Upper lobe of right lung (tissue), 1 donor: ENCODE measurements at places on chromosomes 3 and 15.

GRCh38 chr3:29708884-29709283 lies 428.0 kb downstream of the RBMS3 start:
- DNase-seq, result no peak

DNA sequence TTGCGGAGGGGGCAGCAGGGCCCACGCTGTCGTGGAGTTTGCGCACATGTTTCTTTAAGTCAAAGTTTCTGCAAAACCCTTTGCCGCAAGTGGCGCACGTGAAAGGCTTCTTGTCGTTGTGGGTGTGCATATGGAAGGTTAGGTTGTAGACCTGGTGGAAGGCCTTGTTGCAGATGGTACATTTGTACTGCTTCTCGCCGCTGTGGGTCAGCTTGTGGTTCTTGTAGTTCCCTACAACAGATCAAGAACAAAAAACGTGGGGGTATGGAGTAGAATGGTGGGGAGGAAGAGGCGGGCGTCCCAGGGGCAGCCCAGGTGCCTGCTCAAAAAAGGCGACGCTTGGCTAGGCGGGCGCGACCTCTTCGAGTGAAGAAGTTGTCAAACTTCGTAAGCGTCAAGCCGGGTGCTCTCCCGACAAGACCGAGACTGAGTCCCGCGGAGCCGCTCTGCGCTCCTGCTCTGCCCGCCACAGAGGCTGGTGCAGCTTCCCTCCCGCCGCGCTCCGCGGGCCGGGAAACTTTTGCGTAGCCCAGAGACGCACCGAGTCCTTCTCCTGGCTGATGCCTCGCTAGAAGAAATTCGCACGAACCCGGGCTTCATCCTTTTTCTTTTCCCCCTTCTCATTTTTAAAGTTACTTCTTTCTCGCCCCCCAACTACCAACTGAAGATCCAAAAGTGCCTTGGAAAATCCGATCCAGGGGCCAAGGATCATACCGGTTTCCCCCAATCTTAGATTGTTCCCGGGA lies 3.1 kb downstream of the FEZF2 start:
- DNase-seq, result no peak

- peak; percentile 84 for DNase-seq
These were observed 24.0 kb downstream of the PLA2G4B start for GRCh38 chr15:41862515-41863116.

DNA sequence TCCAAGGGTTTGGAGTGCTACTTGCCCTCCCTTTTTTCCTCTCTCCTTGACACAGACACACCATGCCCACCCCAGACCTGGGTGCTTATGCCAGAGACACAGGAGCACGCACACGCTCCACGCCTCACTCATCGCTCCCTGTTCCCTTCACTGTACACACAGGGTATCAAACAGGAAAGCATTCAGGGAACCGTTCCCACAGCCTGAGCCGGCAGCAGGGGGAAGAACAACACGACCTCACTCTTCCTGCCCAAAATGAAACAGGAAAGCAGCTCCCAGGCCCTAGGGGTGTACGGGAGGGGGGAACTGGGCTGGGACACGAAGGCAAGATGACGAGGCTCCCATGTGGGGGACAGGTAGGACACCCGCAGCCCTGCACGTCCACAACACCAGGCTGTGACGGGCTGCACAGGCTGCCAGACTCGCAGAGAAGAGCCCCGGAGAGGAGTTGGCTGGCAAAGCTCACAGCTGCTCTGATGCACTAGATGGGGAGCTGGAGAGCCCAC lies 11.2 kb downstream of the DLL4 start:
- DNase-seq, result no peak

- DNase-seq, result no peak
These were observed 114.5 kb downstream of the MEGF11 start for GRCh38 chr15:66138892-66139590.

- no peak for DNase-seq
These were observed 33.0 kb upstream of the DENND4A start for GRCh38 chr15:65824941-65825544.

DNA sequence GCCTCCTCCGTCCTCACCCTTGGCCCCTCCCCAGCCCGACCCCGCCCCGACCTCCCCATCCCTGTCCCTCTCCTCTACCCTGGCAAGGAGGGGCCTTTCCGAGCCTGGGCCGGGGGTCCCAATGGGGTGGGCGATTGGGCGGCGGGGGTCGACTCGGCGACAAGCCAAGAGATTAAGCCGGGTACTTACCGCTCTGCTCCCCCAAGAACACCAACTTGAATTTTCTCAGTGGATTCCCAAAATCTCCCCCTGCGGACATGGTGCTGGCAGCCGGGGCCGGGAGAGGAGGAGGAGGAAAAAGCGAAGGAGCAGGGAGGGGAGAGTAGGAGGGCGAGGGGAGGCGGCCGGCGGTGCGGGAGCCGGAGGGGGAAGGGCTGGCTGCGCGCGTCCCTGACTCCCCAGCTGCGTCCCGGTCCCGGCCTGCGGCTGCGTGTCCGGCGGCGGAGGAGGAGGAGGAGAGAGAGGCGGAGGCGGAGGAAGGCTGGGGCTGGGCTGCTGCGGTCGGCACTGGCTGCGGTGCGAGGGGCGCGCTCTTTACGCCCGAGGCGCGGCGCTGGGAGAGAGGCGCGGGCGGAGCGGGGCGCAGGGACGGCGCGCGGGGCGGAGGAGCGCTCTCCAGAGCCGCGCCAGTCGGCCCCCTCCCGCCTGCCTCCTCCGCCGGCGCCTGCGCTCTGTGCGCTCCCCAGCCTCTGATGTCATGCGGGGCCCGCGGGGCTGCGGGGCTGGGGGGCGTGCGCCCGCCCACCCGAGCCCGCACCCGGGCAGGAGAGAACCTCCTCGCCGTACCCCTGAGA lies at the start of gene RAB6B:
RAB6B (minus strand) TSS at position 675 of the 794 bp plus-strand sequence; CDS start at position 259, 416 bp downstream.
- DNase-seq, result peak; percentile 71

- DNase-seq, result no peak
These were observed 141.9 kb upstream of the CCDC54 start for GRCh38 chr3:107235193-107235927.

DNA sequence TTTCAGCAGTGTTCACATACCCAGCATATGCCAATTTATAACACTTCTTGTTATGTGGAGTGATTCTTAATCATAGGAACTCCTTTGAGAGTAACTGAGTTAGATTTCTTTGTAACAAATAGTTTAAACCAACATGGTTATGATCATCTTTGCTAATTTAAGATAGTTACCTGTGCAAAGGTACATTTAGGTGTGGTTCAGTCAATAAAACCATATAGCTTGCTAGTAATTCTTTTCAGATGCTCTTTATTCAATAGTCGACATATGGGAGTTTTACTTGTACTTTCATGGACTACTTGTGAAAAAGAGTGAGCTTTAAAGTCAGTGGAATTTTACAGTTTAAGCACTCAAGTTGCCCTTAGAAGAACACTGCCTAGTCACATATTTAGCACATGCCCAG lies 5.2 kb downstream of the DNAJC13 start:
- no peak for DNase-seq

GRCh38 chr3:14434126-14434497 lies 31.7 kb downstream of the SLC6A6 start:
- peak; percentile 79 for DNase-seq
